Hair follicle dermal papilla cell (primary cell): ENCODE measurements at places on chromosomes 1 and 21. TPM values are rescaled to one million over a fixed set of nuclear protein-coding genes. Genes with fewer than 3 reads are reported as not detected.

The ZNF326 gene
- total RNA-seq = 9.6 and 13.6 TPM in 2 replicates

The ACTN2 gene
- total RNA-seq = 0.65 TPM in 1 of 2 replicates, not detected in the other

The TTC22 gene
- not detected in 2 replicates for total RNA-seq

The SMG7 gene
- total RNA-seq = 27.4 and 30.8 TPM in 2 replicates

The GBP6 gene
- total RNA-seq = 0.16 TPM in 1 of 2 replicates, not detected in the other

The NCMAP gene
- not detected in 2 replicates for total RNA-seq

The PRKAA2 gene
- total RNA-seq = 2.2 and 2.6 TPM in 2 replicates

The PLA2G2A gene
- total RNA-seq = not detected in 2 replicates

The TRNP1 gene
- total RNA-seq = 45.1 and 71.4 TPM in 2 replicates

The S100A7A gene
- not detected in 2 replicates for total RNA-seq

The KMO gene
- total RNA-seq = under 0.01 and 0.49 TPM in 2 replicates
